Skeletal muscle cell (primary cell): ENCODE measurements at places on chromosomes 3 and 15.

DNA sequence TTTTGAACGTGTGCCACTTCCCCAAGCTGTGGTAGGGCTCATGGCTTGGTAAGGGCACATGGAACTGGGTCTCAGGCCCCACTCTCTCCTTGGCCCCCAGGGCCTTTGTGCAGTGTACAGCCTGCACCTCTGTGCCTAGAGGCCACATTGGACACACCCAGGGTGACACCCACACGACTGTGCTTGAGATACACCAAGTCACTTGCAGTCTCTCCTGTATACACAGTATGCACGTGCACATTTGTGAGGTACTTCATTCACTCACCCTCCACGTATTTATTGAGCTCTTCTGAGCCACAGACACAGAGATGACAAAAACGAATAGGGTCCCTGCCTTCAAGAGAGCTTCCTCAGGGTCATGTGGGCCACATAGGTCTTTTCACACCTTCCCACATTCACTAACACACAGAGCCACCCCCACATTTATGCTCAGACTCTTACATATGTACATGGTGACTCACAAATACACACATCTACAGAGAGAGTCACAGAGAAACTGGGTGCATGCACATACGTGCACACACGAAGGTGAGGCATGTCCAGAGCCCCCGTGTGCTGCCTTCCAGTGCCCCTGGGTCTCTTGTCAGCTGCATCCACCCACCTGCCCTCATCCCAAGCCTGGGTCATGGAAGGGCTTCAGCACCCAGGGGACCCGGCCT, 9.8 kb upstream of the TMEM115 start:
- no peak for DNase-seq

DNA sequence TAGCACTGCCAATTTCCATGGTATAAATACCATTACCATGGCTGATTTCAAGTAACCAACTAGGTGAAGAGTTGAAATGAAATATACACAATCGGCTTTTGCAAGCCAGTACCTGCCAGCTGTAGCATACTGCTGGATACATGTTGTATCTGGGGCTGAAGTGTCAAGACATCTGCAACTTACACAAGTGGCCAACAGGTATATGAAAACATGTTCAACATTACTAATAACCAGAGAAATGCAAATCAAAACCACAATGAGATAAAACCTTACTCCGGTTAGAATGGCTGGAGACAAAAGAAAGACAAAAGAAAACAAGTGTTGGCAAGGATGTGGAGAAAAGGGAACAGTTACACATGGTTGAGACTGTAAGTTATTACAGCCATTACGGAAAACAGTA, 11.6 kb downstream of the ATOSA start:
- no peak for DNase-seq

GRCh38 chr3:152780553-152780952, 54.4 kb upstream of the P2RY1 start:
- no peak for DNase-seq

DNA sequence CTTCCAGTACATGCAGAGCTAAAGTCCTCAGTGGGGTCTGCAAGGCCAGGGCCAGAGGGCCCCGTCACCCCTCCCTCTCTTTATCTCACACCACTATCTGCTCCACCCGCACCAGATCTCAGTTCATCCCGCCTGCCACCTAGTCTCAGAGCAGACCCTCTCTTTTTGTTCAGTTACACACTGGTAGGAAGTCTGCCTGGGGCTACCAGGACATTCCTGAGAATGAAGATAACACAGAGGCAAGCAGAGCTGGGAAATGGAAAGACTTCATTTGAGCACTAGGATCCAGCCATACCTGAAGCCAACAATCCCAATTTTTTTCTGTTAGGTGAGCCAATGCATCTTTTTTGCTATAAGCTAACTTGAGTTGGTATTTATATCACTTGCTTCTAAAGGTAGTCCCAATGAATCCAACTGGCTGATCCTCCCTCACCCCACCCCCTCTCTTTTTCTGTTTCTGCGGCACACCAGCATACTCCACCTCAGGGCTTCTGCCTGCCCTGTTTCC, 24.5 kb downstream of the ATP2B2 start:
- DNase-seq, result no peak

DNA sequence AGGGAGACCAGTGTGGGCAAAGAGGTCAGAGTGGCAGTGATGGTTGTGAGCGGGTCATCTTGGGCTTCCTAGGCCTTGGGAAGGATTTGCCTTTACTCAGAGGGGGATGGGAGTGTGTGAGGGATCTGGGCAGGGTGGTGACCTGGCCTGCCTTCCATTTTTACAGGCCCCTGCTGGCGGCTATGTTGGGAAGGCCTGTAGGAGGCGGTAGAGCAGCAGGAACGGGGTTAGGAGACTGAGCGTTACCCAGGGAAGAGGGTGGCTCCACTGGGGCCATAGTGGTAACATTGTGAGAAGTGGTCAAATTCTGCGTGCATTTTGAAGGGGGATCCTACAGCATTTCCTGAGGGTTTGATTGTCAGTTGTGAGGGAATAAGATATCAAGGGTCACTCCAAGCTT, 307.3 kb upstream of the CTDSPL start:
- no peak for DNase-seq

DNA sequence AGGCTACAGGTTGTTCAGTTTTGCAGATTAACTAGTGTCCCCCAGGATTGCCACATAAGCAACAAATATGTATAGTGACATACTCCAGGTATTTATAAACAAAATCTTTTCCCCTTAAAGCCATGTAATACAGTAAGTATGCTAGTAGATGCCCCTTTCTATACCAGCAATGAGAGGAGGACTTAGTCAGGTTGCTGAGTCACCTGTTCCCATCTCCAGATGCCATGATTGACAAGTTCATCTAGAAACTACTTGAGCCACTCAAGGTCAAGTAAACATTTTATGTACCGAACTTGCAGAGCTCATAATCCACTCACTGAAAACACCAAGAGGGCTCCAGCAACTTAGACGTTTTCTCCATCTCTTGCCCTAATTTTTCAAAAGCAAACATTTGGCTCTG, 18.2 kb downstream of the SLC9A9 start:
- no peak for DNase-seq

DNA sequence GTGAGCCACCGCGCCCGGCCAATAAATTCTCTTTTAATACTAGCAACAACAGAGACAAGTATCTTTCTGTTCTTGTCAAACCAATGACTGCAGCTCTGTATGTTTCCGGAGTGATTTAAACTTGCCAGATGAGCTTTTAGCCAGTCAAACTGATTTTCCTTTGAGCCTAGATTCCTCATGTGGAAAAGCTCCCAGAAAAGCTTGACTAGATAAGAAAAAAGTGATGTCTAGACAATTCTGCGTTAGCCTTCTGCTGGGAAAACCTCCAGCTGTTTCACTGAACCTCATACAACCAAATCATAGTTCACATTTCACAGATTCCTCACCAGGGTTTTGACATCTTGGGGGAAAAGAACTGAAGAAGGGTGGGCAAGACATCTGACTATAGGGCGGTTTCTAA, 78.6 kb downstream of the MAGI1 start:
- DNase-seq, result no peak

- no peak for DNase-seq
These were observed 198.5 kb downstream of the THSD4 start for GRCh38 chr15:71313806-71314205.

DNA sequence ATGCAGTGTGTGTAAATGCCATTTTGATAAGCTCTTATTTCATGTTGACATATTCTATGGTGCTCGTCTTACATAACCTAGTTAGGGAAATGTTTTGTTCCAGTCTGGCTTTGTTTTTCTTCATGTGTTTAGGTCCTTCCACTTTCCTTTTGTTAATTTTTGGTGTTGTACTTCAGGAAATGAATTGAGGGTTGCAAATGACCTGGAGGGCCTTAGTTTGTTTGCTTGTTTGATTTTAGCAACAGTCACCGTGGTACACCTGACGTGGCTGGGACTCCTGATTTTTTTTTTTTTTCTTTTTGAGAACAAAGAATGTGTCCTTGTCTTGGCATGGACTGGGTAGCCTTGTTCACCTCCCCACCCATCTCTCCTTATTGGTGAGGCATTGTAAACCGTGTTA, 114.8 kb downstream of the IGF1R start:
- DNase-seq, result no peak

DNA sequence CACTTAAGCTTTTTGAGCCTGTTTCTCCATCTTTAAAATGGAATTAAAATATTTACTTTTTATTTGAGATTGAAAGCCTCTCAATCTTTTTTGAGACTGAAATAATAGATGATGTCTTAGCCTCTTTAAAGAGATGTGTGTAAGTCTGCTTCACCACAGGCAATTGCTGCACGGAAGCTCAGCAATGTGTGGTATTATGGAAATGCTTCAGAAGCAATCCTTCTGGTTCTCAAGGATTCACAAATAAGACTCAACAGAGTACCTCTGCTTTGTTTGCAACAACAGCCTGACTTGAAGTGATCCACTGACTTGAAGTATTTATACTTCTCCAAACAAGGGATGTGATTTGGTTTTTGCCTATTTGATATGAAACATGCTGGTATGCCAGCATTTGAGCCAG, 332.0 kb upstream of the RASGRP1 start:
- DNase-seq, result no peak

DNA sequence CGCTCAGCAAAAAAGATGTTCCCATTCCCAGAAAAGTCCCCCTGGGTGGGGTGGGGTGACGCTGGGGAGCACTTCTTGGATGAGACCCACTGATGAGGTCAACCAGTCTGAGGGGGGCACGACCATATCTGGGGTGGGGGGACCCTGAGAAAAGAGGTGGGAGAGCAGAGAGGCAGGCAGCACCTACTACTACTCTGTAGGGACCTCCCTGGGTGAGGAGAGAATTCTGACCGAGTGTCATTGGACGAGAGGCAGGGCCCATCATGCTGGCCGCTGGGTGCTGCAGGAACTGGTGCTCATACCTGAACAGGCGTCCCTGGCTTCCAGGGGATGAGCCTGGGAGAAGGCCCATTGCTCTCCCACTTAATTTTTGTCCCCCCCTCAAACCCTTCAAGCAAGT, 158.8 kb downstream of the KLF13 start:
- DNase-seq, result no peak

DNA sequence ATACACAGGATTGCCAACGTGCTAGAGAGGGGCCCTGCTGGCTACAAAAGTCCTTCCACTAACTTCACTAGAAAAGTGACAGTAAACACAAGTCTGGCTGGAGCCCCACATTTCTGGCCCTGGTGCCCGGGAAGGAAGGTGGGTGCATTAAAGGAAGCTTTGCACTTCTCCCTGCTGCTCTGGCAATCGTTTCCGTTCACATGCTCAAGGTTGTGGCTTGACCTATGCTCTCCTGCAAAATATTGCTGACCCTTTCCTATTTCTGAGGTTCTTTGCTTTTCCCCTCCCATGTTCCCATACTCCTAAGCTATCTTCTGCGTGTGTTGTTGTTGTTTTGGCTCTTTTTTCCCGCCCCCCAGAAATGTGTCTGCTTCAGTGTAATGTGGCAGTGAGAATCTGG, 9.1 kb upstream of the CCR3 start:
- no peak for DNase-seq

DNA sequence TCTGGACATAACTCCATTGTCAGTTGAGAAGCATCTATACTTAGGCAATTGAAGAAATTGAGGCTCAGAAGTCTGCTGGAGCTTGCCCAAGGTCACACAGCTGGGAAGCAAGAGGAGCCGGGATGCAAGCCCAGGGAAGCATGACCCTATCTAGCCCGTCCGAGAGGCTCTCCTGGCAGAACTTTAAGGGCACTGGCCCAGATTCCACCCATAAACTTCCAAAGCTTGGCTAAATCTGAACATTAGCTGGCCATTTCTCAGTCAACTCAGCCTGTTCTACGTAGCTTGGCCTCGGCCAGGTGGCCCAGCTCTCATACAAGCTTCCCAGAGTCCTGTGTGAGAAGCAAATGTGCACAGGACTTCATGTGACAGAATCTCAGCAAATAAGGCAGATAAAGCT, 75.8 kb downstream of the LRIG1 start:
- DNase-seq, result no peak

DNA sequence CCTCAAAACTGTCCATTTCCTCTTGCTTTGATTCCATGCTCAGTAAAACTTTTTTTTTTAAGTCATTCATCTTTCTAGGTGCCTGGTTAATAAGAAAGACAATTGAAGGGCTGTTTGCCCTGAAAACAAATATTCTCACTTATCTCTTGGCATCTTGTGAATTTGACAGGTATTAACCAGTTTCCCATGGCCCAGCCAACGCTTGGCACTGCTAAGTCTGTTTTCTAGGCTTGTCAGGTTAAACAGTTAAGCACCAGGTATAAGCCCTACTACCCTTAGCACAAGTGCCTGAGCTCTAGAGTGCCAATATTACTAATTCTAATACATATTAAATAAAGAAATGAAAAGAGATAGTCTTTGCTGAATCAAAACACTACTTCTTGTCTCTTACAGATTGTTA, 36.3 kb downstream of the PXK start:
- DNase-seq, result no peak

- DNase-seq, result no peak
These were observed 75.5 kb upstream of the PLSCR5 start for GRCh38 chr3:146680617-146681016.

DNA sequence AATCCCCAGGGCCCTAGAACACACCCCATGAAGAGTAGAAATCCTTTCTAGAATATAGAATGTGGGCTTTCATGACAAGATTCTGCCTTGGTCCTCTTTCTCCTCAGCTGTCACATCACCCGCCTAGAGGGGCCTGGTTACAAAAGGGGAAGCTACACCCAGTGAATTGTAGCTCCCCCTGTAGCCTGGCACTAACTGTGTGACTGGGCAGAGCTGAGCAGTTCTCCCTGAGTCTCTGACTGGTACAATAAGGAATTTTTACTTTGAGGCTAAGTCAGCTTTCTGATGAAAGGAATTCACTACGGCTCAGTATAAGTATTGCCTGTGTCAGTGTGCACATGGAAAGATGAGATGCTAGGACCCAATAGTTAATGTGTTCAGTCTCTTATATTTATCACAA, 28.7 kb upstream of the ZNF148 start:
- no peak for DNase-seq

GRCh38 chr15:63858881-63859280, 25.1 kb upstream of the HERC1 start:
- no peak for DNase-seq
